Stimulated activated CD8-positive, alpha-beta memory T cell treated with anti-CD3 and anti-CD28 coated beads, Interleukin-4, amount 100 ng/mL, for 1 hour (primary cell): ENCODE measurements at places on chromosomes 5 and 9.

DNA sequence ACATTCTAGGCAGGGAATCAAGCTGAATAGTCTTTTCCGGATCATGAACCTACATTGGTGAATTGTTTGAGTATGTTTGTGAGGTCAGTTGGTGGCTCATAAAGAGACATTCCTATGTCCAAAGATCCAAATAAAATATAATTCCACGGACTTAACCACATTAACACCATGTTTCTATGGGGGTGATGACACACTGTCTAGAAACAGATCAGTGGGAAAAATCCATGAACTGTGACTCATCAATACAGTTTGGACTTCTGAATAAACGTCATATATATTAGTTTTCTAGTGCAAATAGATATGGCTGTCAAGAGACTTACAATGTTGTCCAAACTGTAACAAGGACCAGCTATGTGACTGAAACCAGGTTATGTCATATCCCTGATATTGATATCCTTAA, 509.9 kb upstream of the TYRP1 start:
- no peak for DNase-seq

- no peak for DNase-seq
Measured at GRCh38 chr5:180498378-180498777, 4.2 kb downstream of the CNOT6 start.

DNA sequence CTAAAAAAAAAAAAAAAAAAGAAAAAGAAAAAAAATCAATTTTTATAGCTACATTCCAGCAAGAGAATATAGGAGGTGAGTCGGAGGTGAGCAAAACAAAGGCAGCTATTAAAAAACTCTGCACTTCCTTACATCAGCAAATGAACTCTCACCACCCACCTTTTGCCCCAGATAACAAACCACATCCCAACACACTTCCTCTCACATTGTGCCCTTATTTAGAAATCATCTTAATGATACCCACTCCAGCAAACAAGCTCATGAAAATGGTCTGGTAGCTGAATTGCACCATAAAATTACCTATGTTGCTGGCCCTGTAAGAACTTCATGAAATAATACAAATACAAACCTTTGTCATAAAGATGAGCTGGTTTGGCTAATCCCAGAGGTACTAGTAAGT, 82.9 kb downstream of the CEMIP2 start:
- DNase-seq = no peak

DNA sequence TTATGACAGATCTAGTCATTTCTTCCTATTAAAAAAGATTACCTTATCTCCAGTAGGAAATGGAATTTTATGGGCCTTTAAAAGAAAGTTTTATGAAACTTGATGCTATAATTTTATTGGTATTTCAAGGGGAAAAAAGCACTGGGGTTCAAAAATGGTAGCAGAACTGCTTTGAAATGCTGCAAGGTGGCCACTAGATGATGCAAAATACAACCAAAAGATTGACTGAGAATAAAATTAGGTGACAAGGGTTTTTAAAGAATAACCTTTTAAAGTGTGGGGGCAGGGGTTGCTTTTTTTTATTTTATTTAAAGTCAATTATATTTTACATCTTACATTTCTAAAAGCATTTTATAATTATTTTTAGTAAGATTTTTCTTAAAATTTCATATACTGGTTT, 61.7 kb downstream of the KLF9 start:
- DNase-seq = no peak

GRCh38 chr5:84332106-84332505, 52.6 kb downstream of the EDIL3 start:
- DNase-seq = no peak

DNA sequence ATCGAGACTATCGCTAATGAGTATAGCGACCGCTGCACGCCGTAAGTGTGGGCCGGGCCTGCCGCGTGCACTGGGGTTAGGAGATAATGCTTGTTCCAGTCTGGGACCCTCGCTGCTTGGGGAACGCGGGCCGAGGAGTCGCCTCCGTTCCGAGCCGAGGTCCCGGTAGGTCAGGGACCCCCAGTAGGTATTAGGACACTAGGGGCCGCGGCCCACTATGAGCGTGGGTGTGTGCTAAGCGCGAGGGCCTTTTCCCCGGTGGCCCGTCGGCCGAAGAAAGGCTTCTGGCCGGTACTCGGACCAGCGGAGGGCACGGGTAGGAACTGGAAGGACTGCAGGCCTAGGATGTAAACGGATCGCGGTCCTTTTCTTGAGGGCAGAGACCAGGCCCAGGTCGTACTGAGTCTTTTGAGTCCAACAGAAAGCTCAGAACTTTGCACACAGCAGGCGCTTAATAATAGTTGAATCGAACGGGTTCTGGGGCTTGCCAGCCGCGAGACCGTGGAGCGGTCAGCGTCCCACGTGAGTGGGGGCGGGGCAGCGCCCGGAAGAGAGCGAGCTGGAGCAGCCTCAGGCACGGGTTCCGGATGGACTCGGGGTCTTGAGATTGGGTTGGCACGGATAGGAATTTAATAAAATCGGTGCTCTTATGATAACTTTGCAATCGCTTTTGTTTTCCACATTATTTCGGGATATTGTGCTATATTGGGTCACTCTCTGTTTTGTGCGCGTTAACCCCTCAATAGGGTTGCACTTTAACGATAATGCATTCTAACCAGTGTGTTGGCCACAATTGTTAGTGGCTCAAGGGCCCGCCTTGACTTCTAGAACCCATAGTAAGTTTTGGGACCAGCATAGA, 733 bp downstream of the HSPA4 start:
- DNase-seq = peak; percentile 9

GRCh38 chr9:131454028-131454427, 48.7 kb upstream of the POMT1 start:
- no peak for DNase-seq

DNA sequence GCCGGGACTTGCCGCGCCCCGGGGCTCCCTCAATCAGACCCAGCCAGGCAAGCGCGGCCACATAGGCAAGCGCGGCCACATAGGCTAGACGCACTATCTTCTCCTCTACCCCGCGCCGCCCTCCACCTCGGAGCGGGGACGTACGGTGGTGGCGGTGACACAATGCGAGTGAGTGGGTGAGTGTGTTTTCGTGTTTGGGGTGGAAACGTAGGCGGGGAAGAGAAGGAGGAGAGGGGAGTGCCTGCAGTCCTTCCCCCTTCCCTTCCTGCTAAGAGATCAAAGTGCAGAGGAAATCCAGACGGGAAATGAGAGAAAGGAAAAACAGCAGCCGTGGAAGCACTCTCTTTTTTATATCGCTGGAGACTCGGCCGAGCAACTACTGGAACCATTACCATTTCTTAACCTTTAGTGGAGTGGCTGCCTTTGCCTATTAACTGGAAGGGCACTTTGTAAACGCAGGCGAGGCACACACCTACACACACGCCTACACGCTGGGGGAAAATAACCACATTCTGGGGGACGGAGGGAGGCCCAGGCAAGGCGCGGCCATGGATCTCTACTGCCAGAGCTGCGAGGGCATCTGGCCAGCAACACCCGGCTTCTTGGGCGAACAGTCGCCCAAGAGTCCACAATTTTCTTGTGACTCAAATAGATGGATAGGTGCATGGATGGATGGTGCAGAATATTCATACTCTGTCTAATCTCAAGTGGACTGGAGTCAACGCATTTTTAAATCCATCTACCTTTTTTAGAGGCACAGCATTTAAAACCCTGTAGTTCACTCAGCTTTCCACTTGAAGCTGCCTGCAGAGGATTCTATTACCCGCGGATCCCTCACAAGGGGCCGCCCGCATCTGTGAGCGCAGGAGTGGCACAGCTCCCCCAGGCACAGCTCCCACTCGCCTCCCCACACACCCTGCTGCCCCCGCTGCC, 2.1 kb downstream of the EDIL3 start:
- DNase-seq = no peak

DNA sequence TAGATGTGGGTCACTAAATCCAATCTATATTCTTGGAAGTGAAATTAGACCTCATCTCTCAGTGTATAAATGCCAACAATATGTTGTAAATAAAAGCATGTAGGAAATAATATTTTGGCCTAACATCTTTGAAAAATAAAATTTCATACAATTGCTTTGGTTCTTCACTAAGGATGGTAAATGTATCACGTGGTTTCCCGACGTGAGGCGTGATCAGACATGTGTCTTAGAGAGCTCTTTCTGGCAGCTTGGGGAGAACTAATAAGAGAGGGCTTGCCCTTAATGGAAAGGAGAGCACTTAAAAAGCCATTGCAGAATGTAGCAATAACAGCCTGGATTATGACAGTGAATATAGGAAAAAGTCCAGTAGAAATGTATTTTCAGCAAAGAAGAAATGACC, 602.6 kb downstream of the CDH12 start:
- DNase-seq = no peak

GRCh38 chr5:134113902-134114875, at the start of gene TCF7:
TCF7 (plus strand) TSS chr5:134114681; CDS start chr5:134114907, 226 bp downstream.
- DNase-seq = peak; percentile 63

- DNase-seq = no peak
Measured at GRCh38 chr5:35067985-35068384, 20.2 kb upstream of the AGXT2 start.
